HS-27A (cell line): ENCODE measurements at places on chromosomes 1 and 21.

DNA sequence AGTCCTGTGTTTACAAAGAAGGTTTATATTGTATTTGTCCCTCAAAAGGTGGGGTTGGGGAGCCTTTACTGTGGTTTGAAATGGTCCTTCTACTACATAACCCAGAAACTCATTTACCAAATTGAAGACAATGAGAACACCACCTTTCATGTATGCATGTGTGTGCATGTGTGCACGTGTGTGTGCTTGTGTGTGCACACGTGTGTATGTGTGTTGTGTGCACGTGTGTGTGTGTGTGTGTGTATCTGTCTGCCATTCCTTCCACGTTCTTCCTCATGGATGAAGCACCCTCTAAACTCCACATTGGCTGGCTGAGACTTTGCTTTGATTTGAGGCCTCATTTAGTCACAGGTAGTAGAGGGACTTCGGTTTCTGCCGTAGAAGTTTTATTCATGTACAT, 138.2 kb downstream of the EDEM3 start:
- DNase-seq, result no peak

DNA sequence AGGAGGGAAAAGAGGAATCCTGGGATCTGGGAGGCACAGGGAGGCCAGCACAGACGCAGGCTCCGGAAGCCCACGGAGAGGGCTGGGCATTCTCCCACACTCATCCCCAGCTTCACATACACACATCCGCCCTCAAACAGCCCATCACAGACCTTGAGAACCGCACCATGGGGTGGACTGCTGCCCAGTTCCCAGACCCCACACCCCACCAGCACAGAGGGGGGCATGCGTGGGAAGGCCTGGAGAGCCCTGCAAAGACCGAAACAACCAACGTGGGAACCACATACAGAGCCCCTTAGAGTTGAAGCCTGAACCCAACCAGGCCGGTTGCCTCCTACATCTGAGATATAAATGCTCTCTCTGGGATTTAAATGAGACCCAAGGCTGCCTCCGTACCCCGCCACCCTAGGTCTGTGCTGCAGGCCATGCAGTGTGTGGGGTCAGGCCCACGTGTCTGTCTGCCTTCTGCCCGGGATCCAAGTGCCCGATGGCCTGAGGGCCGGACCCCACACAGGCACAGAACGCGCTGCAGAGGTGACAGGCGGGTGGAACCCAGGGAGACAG, 126.2 kb upstream of the COL6A1 start:
- DNase-seq, result no peak

- DNase-seq, result no peak
Measured at GRCh38 chr1:233140974-233141373, 154.6 kb downstream of the PCNX2 start.

DNA sequence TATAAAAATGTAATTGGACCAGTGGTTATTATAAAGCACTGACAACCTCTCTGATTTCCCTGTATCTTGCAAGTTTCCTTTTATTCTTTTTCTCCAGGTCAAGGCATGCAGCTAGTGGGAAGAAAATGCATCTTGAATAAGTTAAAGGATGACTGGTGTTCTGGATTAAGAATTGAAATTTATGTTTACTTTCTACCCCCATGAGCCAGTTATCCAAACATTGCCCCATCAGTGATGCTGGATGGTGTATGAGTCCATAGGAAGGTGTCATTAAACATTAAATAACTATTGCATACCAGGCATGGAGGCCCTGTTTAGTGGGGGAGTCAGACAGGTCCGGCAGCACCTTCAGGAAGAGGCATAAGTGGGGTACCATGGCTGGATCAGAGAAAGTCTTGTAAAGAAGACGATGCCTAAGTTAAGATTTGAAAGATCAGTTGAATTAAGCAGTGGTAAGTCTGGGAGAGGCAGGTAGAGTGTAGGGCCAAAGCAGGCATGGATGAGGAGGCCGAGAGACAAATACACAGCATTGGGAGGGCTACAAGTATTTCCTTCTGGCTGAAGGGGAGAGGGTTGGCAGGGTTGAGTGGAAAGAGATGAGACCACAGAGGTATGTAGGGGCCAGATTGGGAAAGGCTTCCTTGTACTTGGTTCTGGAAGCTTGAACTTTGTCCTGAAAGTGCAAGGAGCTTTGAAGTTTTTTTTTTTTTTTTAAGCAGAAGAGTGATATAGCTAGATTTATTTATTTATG, 5.7 kb downstream of the SZRD1 start:
- DNase-seq, result no peak

DNA sequence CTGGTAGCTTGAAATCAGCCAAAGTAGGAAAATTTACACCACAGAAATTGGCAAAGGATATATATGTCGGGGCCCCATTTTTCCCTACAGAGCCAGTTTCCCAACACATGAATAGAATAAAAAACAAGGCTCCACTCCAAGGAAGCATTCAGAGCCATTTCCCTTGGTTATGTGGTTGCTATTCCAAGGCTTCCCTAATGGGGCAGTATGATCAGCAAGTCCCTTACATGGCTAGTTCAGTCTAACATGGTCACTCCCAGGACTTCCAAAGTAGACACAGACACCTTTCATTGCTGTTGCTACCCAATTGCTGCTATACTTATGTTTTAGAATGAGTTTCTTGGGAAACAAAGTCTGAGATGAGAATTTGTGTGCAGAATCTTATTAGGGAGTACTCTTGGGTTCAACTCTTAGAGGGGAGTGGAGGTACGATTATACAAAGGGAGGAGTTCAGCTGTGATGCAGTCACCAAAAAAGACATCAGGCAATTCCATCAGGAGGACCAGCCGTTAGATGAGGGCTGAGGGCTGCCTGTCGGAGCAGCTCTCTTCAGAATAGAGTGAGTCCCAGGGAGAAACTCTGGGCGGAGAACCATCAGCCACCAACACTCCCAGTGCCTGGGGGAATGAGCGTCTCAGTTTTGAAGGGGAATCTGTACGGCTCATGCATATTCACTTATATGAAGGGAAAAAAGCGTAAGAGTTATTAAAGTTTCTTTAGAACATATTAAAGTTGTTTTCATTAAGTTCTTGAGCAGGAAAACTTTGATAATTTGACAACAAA, 92.9 kb downstream of the C21orf91 start:
- DNase-seq, result no peak

DNA sequence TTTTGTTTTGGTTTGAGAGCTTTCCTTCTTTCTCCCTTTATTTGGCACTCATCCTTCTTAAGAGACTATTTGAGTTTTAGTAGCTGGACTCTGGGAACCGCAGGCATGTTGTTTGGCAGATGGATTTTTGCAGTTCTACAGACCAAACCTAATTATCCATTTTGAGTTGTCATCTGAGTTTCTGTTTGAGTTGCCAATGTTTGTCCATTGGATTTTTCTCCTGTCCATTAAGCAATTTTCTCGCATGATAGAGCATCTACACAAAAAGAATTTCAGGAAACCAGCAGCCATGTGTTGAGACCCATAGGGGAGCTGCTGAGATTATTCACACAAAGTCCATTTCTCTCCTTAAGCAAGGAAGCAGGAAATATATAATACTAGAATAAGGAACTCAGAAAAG, 17.2 kb upstream of the CXADR start:
- no peak for DNase-seq

DNA sequence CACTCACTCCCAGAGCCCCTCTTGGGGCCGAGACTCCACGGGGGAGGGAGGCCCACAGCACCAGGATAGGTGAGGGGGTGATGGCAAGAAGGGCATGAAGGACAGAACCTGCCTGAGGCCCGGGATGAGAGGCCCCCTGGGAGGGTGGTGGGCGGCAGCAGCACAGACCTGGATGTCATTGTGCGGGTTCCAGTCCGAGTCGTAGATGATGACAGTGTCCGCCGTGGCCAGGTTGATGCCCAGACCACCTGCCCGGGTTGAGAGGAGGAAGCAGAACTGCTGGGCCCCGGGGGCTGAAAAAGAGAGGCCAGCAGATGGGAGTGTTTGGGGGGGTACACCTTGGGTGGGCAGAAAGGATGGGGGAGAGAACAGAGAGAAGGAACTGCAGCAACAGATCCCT, 50.1 kb downstream of the CHD5 start:
- no peak for DNase-seq

DNA sequence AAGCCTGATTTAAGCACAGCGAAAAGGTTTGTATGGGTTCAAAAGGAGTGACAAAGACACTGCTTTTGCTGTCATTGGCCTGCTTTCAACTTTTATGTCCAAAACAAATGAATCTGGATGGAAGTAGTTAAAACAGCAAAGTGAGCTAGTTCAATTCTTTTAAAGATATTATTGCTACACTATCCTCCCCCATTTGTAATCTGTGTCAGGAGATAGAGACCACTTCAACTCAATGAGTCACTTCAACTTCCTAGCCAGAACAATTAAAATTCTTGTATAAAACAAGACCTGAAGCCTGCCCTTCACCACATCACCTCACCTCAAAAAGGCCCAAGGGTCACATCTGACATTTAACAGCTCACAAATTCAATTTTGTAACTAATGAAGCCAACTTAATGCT, 364.1 kb upstream of the LYPLAL1 start:
- no peak for DNase-seq

DNA sequence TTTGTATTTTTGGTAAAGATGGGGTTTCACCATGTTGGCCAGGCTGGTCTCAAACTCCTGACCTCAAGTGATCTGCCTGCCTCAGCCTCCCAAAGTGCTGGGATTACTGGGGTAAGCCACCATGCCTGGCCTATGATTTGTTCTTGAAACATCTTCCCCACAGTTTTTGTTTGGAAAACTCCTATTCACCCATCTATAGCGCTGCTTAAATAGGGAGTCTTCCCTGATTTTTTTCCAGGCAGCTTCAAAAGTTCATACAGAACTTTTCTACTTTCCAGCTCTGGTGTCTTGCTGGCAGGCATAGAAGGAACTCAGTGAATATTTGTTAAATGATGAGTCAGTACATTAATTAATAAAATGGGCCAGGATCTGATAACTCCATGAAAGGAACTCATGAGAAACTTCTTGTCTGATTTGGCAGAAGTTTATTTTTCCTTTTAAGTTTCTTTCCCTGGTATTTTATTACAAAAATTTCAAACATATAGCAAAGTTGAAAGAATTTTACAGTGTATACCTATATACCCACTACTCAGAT, 33.0 kb upstream of the TTC22 start:
- no peak for DNase-seq

GRCh38 chr1:111496398-111496797, 7.0 kb downstream of the ADORA3 start:
- DNase-seq, result no peak

DNA sequence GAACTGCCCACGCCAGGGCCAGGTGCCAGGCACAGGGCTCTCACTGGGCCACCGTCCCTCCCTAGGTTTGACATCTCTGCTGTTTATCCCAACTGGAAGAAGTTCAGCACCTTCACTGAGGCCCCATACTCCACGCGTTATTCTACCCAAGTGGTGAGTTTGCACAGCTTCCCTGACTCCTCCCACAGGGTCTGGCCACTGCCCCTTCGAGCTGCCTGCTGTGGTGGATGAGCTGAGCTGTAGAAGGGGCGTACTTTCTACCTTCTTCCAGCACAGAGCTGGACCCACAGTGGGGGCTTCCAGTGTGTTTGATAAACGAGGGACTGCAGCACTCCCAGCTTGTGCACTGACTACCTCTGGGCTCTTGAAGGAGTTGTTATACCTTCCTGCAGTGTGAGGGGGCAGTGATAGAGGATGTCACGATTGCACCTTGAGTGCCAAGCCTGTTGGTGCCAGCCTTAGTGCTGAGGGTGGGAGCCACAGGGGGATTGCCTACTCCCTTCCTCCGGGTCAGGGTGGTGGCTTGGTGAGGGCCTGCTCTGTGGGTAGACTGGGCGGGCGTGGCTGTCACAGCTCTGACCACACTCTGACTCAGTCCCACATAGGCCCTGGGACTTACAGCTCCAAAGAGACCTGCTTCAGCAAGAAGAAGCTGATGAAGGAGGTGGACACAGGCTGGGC, 5.9 kb upstream of the TTC22 start:
- no peak for DNase-seq

DNA sequence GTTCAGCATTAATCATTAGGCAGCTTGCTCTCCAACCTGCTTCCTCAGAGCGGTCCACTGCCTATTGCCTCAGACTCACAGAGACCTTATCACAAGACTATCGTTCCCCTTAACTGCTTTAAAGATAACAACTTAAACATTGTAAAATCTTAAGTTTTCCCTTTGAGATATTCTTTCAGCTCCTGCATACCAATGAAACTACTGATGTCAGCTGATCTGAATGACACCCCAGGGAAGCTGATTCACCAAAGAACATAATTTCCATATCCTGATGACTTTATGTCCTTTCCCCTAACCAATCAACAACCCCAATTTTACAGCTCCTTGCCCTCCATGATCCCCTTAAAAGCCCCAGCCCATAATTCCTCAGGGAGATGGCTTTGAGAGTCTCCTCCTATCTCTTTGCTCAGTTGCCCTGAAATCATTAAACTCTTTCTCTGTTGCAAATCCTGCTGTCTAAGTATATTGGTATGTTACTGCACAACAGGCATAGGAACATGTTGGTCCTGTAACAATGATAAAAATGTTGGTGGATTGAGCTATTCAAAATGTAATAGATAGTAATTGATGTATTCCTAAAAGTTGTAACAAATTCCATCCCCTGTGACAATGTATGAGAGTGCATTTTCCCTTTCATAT, 621.4 kb upstream of the RGS18 start:
- no peak for DNase-seq
